GM13976 (cell line): ENCODE measurements at places on chromosomes 4 and X.

- no peak for DNase-seq
Measured at GRCh38 chr4:169305651-169306050, 34.9 kb upstream of the SH3RF1 start.

DNA sequence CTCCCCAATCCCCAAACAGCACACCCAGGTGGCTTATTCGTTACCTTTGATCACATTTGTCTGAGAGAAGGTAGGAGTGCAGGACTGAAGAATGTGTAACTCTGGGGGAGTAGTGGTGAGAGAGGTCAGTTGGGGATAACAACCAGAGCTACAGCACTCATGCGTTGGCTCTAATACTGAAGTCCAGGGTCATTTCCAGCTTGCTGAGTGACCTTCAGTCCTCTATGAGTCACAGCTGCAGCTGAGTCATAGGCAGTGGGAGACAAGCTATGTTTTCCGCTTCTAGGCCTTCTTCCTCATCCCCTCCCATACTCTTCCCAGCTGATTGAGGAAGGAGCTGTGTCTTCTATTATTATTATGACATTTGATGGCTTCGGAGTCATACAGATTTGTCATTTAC lies 31.6 kb upstream of the CT47C1 start:
- DNase-seq, result no peak

DNA sequence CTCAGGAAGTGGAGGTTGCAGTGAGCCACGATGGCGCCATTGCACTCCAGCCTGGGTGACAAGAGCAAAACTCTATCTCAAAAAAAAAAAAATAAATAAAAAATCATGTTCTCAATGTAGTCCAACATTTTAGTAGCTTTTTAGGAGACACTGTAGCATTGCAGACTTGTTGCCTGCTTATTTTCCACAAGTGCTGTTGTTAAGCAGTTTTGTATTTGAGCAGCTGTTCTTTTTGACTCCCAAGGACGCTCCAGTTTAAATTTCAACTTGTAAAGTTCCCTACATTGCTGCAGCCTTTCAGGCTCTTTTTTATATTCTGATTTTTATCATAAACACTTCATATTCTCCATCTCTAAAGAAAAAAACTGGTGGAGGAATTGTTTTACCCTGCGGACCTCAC lies 83.1 kb downstream of the PPEF2 start:
- no peak for DNase-seq

GRCh38 chr4:167419468-167420140 lies 185.3 kb upstream of the SPOCK3 start:
- DNase-seq, result no peak

GRCh38 chr4:123083646-123084045 lies 161.2 kb upstream of the NUDT6 start:
- no peak for DNase-seq

DNA sequence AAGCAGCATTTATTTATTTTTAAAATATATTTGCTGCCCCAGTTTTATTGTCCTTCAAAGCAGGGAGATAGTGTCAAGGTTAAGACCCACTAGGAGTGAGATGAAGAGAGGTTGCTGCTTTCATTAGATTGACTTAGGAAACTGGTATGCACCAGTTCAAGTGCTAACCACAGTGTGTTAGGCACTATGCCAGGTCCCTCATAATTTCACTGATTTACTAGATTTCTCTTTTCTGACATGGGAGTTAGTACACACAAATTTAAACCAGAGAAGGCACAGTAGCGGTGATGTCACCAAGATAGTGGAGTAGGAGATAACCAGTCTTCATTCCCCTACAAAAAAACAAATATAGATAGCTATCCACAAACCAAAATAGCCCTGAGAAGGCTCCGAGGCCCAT lies 14.3 kb downstream of the RRAGB start:
- no peak for DNase-seq

DNA sequence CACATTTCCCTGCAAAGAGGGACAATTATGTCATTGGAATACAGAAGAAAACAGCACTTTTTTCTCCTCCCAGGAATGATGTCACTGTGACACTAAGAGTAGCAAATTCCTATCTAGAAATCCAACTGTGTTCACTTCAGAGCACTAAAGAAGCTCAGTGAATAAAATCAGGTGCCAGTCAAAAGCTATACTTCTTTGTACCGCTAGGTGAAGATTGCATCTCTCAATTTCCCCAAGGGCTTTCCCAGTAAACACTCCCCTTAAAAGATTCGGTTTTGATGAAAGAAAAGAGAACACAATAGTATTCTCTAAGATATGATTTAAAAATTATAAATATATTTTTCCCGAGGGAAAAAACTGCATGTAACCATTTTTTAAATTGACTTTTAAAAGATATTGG lies 104.7 kb upstream of the MID1 start:
- DNase-seq, result peak; percentile 30

DNA sequence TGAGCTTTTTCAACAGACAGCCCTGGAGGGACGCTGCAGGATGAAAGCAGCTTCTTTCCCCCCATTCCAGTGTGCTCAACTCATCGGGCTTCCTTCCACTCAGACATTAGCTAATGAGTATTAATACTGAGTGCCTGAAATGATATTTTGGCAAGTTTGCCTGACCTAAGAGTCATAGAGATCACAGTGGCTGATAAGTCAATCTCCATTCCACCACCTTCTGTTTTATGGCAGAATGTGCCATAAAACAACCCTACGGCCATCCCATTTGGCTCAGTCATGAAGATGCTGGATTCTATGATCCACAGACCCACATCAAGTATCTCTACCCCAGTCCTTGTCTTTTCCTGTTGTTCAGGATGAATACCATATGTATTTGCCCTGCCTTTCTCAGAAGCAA lies 48.3 kb upstream of the MAB21L2 start:
- no peak for DNase-seq

GRCh38 chr4:99088023-99088449 lies 552 bp downstream of the ADH5 start:
- DNase-seq, result peak; percentile 53

DNA sequence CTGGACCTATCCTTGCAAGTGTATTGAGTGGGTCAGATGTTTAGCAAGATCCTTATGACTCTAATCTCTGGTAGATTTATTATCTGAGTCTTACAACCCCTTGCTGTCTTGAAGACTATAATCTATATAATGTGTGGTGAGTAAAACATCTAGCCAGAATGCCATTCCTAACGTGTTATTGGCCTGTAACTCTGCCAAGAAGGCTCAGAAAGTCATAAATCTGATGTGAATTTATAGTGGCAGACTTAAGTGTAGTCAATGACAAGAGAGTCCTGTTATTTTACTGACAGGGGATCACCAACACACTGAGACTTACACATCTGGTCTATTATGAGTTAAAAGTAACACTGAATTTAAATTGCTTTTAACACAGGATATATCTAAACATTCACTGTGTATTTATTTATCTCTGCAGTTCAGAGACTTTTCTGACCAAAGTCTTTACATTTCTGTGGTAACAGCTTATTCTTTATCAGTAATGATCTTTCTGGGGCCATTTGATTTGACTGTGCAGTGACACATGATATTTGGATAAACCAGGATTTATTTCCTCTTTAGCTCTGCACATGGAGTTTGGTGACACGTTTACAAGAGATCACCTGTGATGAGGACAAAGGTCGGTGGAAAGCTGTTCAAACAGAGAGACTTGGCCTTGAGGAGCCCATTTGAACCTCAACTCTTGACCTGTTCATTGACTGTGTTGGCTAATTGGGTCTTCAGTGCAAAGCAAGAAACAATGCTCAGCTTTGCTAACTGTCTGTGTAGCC lies 415.8 kb downstream of the STIM2 start:
- no peak for DNase-seq

GRCh38 chrX:119755981-119756533 lies 2.3 kb upstream of the SOWAHD start:
- DNase-seq, result peak; percentile 75

DNA sequence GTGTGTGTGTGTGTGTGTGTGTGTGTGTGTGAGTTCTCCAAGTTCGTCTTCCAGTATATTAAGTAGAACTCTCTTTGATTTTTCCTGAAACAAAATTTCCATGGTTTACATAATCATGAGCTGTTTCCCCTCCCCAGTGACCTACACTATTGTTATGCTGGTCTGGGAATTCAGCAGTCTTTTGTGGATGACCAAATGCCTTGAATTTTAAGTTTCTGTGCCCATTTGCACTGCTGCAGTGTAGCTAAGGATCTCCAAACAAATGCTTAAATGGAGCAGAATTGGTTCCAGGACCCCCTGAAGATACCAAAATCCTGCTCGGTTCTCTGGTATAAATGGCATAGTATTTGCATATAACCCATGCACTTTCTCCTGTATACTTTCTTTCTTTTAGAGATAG lies 77.2 kb upstream of the SLC34A2 start:
- DNase-seq, result no peak

GRCh38 chr4:145482209-145483037 lies 770 bp downstream of the SMAD1 start:
- peak; percentile 64 for DNase-seq

DNA sequence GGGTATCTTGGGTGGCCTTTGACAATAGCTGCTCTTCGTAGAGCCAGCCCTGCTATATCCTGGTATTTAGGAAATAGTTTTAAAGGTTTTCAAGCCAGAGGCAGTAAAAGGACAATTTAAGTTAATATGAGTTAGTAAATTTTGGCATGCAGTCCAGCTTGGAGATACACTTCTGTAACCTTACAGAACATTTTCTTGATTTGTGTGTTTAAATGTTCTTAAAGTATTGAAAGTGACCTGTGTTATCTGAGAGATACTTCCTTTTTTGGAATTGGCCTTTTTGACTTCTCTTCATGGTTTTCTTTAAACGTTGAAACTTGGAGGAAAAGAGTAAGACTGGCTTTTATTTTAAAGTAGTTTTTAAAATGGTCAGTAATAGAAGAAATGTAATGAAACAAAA lies 25.5 kb downstream of the PDLIM5 start:
- no peak for DNase-seq

- DNase-seq, result peak; percentile 38
Measured at GRCh38 chrX:104098151-104098808, 14.0 kb upstream of the ZCCHC18 start.

DNA sequence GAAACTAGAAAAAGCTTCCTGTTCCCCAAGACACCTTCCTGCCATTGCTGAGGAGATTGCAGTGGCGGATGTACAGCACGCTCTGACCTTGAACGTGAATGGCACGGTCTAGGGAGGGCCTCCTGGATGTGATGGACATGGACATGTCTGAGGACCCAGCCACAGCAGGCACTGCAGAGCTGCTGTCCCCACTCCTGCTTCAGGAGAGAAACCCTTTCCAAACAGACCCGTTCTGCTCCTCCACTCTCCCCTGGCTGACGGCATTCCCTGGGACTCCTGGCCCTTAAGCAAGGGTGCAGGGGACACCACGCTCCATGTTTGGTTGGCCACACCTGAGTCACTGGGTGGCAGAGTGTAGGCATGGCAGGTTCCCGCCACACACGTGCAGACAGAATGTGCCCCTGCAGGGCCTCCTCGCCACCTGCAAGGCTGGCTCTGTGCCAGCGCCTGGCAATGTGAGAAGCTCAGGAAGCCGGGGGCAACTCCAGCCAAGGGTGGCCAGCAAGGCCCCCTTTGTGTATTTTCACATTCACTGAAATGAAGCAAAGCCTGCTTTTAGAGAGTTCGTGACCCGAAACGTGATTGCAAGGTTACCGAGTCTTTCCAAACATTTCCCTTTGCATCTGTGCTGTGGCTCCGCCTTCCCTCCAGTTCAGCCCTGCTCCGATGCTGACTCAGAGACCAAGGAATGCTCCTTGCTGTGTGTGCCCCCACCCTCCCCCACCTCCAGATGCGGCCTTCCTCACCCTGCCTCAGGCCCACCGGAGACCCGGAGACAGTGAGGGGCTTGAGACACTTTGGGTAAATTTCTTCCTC lies 46.1 kb downstream of the HTRA3 start:
- DNase-seq, result no peak
